T-helper 17 cell (primary cell): ENCODE measurements at places on chromosomes 2 and 18. TPM values are rescaled to one million over a fixed set of nuclear protein-coding genes. Genes with fewer than 3 reads are reported as not detected.

DNA sequence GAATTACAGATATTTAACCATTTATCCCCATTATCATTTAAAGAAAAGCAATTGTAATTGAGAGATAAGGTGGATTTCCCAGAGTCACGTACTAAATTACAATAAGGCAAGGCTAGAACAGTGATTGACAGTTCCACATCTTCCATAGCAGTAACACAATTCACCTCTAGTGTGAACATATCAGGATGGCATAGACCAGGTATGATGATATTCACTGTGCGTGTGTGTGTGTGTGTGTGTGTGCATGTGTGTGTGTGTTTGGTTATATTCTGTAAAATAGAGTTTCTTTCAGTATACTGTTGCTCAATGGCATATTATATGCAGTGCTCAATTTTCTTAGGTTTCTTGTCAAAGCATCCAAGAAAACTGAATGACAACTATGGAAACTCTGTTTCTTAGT lies 1.7 kb downstream of the SCN2A start:
- H3K36me3 ChIP-seq, result no peaks in the 10 kb centered on the region
- DNase-seq, result no peak
- no peak overlapping the region for H3K4me3 ChIP-seq
- no peak overlapping the region for H3K27ac ChIP-seq
- H3K27me3 ChIP-seq, result peaks cover 5% of the 10 kb centered on the region

The POTEC gene
- not detected for total RNA-seq

- peaks cover 23% of the 10 kb centered on the region for H3K4me1 ChIP-seq
- no peaks in the 10 kb centered on the region for H3K27me3 ChIP-seq
- DNase-seq, result no peak
Observed at GRCh38 chr2:102432386-102432785, 9.4 kb downstream of the IL18RAP start.

GRCh38 chr2:41972179-41972578 lies 75.6 kb upstream of the PKDCC start:
- peaks cover under 1% of the 10 kb centered on the region for H3K4me1 ChIP-seq
- H3K4me3 ChIP-seq, result no peak overlapping the region
- peaks cover 4% of the 10 kb centered on the region for H3K27me3 ChIP-seq
- no peak for DNase-seq
- H3K27ac ChIP-seq, result no peak overlapping the region

GRCh38 chr2:159192371-159192918 lies 94.1 kb downstream of the WDSUB1 start:
- no peak overlapping the region for H3K27ac ChIP-seq
- no peaks in the 10 kb centered on the region for H3K27me3 ChIP-seq
- DNase-seq, result no peak
- H3K4me3 ChIP-seq, result no peak overlapping the region

The TMEM214 gene
- total RNA-seq, result 47.3 TPM

The EIF5B gene
- total RNA-seq, result 36.2 TPM

DNA sequence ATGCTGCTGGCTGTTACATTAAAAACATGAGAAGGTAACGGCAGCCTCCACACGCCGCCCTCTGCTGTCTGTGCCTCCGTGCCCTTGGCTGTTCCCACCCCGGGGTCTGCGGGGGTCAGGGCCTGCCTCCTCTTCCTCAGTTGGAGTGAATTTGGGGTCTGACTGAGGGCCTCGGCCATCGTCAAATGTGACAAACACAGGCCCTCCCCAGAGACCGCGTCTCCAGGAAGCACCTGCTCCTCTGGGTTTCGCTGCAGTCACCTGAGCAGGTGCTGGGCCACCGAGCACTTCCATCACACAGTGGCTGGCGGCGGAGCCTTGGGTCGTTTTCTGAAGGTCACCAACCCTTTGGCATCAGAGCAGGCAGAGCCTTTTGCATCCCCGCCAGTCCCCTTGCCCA lies 70.9 kb downstream of the NFATC1 start:
- H3K27ac ChIP-seq, result peak overlapping the region; percentile 79
- peak overlapping the region; percentile 45 for H3K4me3 ChIP-seq
- DNase-seq, result no peak
- no peaks in the 10 kb centered on the region for H3K36me3 ChIP-seq

The ATP5MC3 gene
- 80.1 TPM for total RNA-seq

GRCh38 chr2:141967503-141967902 lies 163.3 kb downstream of the LRP1B start:
- no peaks in the 10 kb centered on the region for H3K36me3 ChIP-seq
- H3K27me3 ChIP-seq, result no peaks in the 10 kb centered on the region
- DNase-seq, result no peak
- H3K4me1 ChIP-seq, result no peaks in the 10 kb centered on the region

The CERKL gene
- total RNA-seq, result not detected

GRCh38 chr2:130756053-130756873 lies 923 bp downstream of the AMER3 start:
- H3K4me1 ChIP-seq, result peaks cover 4% of the 10 kb centered on the region
- H3K27ac ChIP-seq, result no peak overlapping the region
- peaks cover 60% of the 10 kb centered on the region for H3K27me3 ChIP-seq
- DNase-seq, result no peak
- peak overlapping the region; percentile 56 for H3K4me3 ChIP-seq
- H3K36me3 ChIP-seq, result peaks cover 2% of the 10 kb centered on the region

- no peak for DNase-seq
- H3K36me3 ChIP-seq, result peaks cover 3% of the 10 kb centered on the region
- H3K27me3 ChIP-seq, result peaks cover 9% of the 10 kb centered on the region
- H3K4me3 ChIP-seq, result no peak overlapping the region
Observed at GRCh38 chr2:1617425-1618021, 126.8 kb downstream of the PXDN start.

The UGT1A6 gene
- not detected for total RNA-seq

DNA sequence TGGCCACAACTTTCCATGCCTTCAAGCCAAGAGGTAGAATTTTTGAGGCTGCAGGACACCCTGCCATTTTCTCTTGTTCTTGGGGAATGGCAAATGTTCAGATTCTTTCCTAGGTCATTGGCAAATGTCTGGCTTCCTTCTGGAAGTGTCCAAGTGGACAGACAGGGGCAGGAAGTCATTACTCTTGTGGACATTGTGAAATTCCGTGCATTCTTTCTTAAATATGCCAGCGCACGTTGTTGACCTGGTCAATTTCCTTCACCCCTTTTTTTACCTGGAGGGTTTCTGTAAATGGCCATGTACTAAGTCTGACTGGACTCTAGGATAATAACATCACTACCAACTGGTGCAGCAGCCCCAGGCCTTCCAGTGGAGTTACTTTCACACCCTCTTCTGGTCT lies 13.9 kb downstream of the ASB18 start:
- peaks cover 37% of the 10 kb centered on the region for H3K27me3 ChIP-seq
- H3K27ac ChIP-seq, result no peak overlapping the region
- no peak for DNase-seq
- no peak overlapping the region for H3K4me3 ChIP-seq
- no peaks in the 10 kb centered on the region for H3K36me3 ChIP-seq

DNA sequence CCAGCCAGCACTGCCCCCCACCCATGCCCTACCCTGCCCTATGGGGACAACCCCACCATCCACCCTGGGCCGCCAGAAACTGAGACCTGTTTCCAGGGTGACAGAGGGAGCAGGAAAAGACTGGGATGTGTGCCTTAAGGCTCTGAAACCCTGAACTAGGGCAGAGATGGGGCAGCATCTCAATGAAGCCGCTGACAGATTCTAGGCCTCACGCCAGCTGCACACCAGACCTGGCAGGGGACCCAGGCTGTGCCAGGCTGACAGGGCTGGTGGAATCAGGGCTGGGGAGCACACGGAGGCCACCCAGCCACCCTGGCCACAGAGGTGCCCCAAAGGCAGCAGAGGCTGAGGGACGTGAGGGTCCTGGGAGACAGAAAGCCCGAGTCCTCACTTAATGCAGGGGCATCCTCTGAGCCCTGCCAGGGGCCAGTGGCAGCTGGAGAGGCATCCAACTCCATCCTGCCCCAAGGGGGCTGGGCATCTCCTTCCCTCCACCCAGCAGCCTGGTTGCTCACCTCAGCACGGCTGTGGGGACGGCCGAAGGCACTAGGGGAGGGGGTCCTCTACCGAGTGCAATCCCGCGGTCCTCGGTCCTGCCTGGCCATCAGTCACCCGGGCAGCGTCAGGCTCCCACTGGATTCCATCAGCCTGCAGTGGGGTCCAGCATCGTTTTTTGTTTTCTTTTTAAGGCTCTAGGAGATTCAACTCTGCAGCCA lies 169.2 kb downstream of the ZFP36L2 start:
- DNase-seq, result no peak
- no peaks in the 10 kb centered on the region for H3K27me3 ChIP-seq
- H3K27ac ChIP-seq, result no peak overlapping the region
- H3K4me3 ChIP-seq, result no peak overlapping the region

DNA sequence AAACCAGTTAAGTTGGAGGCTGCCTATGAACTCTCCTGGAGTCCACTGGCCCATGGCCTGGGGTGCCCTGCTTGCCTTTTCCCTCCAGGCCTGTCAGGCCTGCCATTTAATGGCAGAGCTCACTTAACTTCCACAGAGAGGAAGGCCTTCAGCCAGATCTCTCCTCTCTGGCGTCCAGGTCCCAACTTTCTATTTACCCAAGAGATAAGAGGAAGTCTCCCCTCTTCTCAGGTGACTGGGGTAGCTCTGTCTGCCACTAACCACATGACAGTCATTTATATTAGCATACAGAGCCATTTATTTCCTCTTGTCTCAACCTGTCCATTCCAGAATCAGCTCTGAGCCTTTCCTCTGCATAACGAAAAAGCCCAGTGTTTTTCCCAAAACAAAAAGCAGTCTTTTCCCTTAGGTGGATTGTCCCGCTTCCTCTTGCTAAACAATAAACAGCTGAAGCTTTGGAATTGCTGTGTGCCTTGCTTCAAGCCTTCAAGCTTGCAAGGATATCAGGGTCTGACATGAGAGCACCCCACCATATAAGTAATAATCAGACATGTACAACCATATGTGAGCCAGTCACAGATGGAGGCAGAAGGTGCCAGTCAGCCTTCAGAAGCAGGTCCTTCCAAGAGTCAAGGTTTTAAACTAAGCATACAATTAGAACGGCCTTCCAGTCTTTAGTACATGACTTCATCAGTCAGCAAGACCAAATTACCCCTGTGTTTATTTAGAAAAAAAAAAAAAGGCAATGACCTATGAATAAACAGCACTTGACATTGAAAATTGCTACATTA lies 71.2 kb upstream of the STPG4 start:
- H3K27me3 ChIP-seq, result peaks cover 9% of the 10 kb centered on the region
- H3K4me3 ChIP-seq, result no peak overlapping the region
- H3K27ac ChIP-seq, result no peak overlapping the region
- no peaks in the 10 kb centered on the region for H3K4me1 ChIP-seq

DNA sequence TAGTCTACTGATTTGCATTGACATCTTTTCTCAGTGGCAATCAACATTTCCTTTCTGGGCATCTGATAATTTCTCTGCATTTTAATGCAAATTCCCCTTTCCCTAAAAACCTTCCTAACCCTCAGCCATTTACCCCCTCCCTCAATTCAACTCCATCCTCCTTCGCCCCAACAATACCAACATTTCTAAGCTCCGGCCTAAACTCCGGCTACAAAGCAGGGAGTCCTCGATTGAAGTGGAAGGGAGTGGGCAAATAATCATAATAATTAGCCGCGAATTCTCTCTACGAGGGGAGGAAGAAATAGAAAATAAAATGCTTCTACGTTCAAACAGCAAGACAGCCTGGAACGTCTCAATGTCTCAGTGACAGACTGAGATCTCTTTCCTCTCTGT lies 4.6 kb downstream of the BCL11A start:
- peaks cover 14% of the 10 kb centered on the region for H3K4me1 ChIP-seq
- H3K27me3 ChIP-seq, result peaks cover 65% of the 10 kb centered on the region
- peak overlapping the region; percentile 88 for H3K4me3 ChIP-seq
- DNase-seq, result no peak
- H3K36me3 ChIP-seq, result peaks cover 3% of the 10 kb centered on the region
